ENCODE measurements at places on chromosomes 2 and 18. TPM values are rescaled to one million over a fixed set of nuclear protein-coding genes. Genes with fewer than 3 reads are reported as not detected.

DNA sequence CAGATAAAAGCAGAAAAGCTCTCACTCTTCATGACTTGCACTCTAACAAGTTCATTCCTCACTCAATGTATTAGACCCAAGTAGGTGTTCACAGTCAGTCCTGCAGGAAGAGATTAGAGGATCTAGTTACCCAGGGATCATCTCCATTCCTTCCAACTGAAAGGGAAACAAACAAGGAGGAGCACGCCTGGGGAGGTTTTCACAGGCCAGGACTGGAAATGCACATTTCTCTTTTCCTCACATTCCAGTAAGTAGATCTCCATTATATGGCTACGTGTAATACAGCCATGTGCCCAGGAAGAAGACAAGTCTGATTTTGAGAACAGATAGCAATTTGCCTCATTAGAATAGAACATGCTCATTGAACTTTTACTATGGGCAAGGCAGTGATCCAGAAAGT is 1132.2 kb upstream of the FAM98A start:
- no peak for DNase-seq

DNA sequence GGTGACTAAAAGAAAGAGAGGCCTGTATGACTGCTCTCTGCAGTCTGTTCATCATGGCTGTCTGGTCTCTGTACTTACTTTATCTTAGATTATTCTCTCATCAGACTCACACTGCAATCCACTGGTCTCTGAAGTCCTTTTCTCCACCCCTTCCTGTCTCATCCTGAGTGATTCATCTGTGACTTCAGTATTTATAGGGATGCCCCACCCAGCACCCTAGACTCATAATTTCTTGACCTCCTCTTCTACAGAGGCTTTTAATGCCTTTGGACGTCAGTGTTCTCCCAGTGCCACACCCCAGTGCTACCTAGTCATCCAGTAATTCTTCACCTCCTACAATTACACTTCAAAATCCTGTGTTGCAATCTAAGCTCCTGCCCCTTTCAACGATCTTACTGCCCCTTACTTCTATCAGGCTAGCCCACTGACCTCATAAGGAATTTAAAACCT is 14.9 kb upstream of the ITPRID2 start:
- no peak for DNase-seq

Gene WDR33
- 71.4 TPM for total RNA-seq

- DNase-seq, result peak; percentile 14
These were observed 8.2 kb upstream of the SMARCAL1 start for GRCh38 chr2:216404010-216404618.

GRCh38 chr2:98815795-98816194 is 84.9 kb upstream of the MGAT4A start:
- DNase-seq, result no peak

Gene SLC5A7
- total RNA-seq, result not detected

Gene PID1
- total RNA-seq, result not detected

- DNase-seq, result no peak
These were observed 34.8 kb upstream of the HNMT start for GRCh38 chr2:137929519-137929916.

DNA sequence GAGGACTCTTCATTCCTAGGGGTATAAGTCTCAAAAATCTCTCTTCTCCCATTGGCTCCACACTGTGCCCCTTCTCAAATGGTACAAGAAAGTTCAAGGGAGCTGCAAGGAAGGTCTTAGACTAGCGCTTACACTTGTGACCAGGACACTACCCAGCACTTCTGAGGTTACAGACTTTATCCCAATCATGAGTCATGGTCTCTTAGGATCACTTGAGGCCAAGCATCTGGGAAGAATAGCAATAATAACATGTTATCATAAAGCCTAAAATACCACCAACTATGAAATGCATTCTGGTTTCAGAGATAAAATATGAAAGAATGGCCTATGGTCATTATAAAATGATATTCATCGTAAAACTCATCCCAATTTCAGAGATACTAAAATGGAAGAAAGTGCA is 309.9 kb upstream of the PKDCC start:
- DNase-seq, result no peak

DNA sequence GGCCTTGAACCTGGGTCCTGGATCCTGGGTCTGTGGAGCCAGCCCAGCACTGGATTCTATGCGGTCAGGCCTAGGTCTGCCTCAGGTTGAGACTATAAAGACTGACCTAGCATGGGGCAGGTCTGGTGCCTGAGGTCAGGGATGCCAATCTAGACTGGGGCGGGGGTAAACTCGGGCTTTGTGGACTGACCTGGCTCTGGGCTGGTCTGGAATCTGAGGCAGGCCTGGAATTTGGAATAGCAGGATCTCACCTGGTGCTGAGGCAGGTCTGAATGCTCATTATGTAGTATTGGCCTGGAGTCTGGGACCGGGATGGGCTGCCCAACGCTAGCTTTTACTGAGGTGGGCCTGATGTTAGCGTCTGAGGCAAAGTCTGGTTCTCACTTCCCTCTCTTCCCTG is 256.0 kb downstream of the KIAA1328 start:
- no peak for DNase-seq

DNA sequence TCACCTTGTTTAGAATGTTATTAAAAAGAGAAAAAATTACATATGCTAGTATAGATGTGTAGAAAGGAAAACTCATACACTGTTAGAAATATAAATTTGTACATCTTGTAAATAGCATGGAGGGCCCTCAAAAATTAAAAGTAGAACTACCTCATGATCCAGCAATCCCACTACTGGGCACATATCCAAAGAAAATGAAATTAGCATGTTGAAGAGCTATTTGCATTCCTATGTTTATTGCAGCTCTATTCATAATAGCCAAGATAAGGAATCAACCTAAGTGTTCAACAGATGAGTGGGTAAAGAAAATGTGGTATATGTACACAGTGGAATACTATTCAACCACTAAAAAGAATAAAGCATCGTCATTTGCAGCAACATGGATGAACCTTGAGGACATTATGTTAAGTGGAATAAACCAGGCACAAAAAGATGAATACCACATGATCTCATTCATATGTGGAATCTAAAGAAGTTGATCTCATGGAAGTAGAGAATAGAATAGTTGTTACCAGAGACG is 251.5 kb upstream of the THUMPD2 start:
- DNase-seq, result no peak

Gene ELAC1
- total RNA-seq, result 5.9 TPM

Gene PDE11A
- total RNA-seq, result not detected

DNA sequence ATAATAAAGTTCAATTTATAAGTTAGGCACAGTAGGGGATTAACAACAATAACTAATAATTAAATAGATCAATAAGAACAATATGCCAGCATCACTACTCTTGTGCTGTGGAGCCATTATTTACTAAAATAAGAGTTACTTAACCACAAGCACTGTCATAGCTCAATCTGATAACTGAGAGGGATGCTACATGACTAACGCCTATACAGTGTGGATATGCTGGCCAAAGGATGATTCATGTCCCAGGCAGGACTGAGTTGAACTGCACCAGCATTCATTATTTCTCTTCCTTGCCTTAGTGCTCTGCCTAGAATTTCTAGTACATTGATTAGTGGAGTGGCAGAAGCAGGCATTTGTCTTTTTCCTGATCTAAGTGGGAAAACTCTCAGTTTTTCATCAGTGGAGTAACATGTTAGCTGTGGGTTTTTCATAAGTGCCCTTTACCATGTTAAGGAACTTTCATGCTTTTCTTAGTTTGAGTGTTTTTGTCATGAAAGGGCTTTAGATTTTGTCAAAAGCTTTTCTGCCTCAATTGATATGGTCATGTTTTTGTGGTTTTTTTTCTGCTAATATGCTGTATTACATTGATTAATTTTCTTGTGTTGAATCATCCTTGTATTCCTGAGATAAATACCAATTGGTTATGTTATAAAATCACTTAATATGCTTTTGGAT is 21.7 kb downstream of the KIAA1328 start:
- DNase-seq, result no peak

Gene MRPL30
- 13.9 TPM for total RNA-seq

Gene NT5DC4
- total RNA-seq, result not detected

DNA sequence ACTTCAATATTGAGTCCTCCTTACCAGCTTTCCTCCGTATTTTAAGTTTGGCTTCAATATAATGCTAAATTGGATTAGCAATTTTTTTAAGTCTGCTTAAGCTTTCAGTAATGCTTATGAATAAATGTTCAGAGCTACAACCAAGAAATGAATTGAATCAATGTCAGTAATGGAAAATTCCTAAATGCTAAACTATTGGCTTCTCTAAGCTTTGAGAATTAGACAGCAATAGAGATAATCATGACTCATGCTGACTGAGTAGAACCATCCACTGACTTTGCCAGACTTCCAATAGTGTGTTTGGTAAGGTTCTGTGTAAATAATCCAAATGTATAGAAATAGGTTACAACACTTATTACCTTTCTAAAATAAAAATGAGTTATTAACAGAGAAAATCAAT is 8.9 kb upstream of the PDE1A start:
- no peak for DNase-seq

DNA sequence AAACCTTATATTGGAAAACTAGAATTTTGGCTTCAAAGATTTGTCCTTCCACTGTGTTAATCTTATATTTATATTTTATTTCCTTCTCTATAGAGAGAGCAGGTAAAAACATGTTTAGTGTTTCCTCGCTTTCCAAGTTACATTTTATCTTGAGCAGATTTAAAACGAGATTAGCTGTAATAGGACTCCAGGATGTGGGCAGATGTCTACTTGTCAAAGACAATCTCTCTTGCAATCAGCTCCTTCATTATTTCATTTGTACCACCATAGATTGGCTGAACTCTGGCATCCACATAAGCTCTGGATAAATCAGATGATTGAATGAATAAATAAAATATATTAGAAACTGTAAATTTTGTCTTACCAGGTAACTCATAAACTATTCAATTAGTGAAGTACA is 17.5 kb upstream of the KANSL1L start:
- no peak for DNase-seq

DNA sequence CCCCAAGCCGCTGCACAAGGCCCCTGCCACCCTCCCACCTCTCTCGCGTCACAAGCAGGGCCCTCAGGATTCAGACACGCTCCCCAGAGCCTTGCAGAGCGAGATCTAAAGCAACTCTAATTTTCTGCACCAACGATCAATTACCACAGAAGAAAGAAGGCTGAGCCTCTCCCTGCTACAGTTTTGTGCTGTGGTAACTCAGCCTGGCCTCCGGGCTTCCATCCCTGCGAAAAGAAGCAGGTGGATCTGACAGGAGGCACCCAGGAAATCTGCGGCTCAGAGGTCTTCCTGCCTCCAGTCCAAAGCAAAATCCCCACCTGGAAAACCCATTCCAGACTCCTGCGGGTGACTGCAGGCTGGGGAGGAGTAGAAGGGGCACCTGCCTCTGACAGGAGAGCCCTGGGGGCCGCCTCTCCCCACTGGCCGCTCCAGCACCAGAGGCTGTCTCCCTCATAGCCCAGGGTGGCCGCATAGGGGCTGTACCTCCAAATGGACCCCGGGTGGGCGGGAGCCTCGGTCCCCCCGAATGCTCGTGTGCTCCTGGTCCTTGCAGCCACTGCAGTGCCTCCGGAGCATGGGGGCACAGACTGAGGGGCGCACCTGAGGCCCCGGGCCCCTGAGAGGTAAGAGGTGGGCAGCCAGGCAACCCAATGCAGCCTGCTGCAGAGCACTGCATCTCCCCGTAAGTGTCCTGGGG is 31.0 kb downstream of the PXDN start:
- DNase-seq, result no peak
